Activated CD8-positive, alpha-beta memory T cell treated with anti-CD3 and anti-CD28 coated beads for 1 hour (primary cell): ENCODE measurements at places on chromosomes 3 and 15.

- no peak for DNase-seq
These were observed 14.3 kb downstream of the CA12 start for GRCh38 chr15:63367390-63367789.

GRCh38 chr15:72770673-72771328 is 12.8 kb downstream of the ADPGK start:
- no peak for DNase-seq

GRCh38 chr15:57333487-57333886 is 42.8 kb upstream of the CGNL1 start:
- DNase-seq = no peak

DNA sequence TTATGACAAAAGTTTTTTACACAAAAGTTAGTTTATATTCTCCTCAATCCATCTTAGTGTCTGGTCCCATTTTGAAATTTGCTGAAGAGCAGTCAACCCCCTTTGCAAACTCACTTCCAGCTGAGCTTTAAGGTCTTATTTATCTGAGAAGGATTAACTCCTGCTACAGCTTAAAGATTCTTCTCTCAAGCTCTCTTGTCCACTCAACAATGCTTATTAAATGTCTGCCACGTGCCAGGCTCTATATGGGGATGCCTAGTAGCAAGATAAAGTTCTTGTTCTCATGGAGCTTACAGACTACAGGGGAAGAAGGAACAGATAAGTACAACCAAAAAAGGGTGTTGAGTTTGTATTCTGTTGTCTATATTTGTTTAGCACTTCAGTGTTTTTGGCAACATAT is 18.7 kb downstream of the TMPRSS7 start:
- no peak for DNase-seq

DNA sequence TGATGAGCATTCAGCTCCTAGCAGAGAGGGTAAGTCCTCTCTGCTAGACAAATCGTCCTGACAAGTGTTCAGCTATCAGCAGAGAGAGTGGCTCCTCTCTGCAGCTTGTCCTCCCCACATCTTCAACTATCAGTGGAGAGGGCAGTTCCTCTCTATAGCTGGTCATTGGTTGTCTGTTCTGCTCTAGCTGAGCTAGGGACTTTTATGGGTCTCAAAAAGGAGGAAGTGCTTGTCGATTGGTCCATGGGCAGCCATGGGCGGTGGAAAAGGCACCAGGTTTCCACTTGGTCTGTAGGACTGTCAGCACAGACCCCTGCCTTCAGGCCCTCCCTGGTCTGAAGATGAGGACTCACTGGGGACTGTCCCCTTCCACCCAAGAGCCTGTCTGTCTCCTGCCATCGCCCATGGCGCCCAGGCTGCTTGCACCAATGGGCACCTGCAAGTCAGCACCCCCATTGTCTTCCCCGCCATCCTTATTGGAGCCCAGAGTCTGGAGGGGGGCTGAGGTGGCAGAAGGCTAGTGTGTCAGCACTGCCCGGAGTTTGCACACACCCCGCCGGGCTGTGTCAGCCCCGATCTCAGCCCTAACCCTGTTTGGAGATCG is 264.7 kb downstream of the ZBBX start:
- no peak for DNase-seq

DNA sequence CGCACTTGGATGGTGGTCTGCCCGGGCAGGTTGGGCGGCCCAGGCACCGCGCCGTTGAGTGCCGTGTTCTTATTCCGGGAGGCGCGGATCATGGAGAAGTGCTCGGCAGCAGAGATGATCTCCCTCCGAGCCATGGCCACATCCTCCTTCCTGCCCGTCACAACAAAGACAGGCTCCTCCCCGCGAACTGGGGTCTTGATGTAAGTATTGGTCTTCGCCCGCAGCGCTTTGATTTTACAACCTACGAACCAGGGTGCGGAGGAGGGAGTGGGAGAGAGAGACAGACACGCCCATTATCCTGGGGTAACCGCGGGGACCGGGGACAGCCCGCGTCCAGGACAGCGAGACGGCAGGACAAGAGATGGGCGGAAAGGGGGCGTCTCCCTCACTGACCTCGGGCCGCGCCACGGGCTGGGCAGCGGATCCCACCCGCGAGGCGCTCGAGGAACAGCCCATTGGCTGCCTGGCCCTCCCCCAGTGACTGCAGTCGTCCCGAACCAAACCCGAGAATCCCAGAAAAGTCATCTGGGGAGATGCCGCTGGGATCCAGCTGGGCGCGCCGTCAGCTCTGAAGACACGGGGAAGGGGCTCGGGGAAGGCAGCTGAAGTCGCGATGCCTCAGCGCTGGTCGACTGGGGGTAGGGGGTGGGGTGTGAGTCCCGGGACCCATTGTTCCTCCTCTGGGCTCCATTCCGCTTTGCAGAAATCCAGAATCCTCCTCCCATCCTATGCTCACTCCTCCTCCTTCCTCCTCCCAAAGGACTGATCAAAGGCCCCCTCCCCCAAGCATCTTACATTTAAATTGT is 1.2 kb downstream of the MEX3B start:
- no peak for DNase-seq

GRCh38 chr3:21377071-21377769 is 373.8 kb downstream of the ZNF385D start:
- DNase-seq = no peak

- DNase-seq = no peak
These were observed 14.8 kb downstream of the HRH1 start for GRCh38 chr3:11168881-11169805.

GRCh38 chr3:152227027-152227426 is 41.7 kb upstream of the MBNL1 start:
- no peak for DNase-seq

GRCh38 chr3:138862531-138862923 is 27.8 kb upstream of the PIK3CB start:
- no peak for DNase-seq

DNA sequence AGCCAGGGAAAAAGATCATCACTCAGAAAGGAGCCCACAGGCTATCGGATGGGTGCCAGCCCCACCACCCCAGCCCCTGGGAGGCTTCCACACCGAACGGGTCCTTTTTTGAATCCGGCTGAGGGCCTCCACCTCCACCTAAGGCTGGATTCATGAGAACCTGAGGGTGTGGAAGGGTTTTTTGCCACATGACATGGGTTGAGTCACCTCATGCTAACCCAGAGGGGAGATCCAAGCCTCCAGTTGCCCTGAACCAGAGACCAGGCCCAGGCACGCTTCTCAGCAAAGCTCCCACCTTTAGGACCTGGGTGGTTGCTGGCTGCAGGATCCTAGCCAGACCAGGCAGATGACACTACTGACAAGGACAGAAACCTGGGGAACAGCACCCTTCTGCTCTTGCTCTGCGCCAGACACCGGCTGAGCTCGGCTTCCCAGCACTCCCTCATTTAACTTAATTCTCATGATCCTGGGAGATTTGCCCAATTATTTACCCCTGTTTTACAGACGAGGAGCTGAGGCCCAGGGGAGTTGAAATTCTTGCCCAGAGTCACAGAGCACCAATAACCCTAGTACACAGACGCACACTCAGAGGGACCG is 25.6 kb downstream of the DUSP7 start:
- no peak for DNase-seq

DNA sequence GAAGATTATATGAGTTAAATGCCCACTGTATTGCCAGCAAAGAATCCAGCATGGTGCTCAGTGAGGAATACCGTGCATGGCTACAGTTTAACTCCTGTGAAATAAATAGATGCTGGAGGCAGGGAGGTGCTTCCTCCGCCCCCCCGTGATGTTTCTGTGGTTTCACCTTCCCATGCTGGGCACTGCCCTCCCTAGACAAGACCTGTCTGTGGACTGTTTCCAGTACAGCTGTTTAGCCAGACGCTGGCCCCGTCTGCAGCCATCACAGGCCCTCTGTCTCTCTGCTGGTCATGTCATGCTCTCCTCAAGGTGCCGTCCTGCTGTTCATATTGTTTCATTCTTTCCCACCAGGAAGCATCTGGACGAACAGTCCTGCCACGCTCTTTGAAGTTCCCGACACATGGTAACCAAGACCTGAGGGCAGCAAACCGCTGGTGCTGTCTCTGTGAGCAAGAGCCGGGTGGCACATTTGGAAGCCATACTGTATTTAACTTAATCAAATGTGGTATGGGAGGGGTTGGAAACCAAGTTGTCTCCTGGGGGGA is 31.4 kb downstream of the GOLGA8S start:
- no peak for DNase-seq

GRCh38 chr3:48432411-48433371 is 2.8 kb upstream of the PLXNB1 start:
- no peak for DNase-seq

DNA sequence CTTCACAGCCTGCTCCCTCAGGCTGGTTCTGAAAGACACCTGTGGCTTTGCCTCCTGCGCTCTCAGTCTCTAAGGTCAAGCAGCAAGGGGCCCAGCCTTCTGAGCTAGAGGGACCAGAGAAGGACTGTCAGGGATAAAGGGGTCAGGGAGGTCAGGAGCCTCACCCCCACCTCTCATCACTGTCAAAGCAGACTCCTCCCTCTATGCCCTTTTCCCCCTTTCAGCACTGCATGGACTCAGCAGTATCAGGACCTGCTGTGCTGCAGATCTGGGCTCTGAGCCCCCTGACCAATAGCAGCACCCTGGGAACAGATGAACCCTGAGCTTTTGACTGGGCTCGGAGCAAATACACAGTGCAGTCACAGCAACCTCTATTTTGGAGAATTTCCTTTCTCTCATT is 3.2 kb upstream of the BMF start:
- DNase-seq = no peak

- no peak for DNase-seq
These were observed 79.6 kb downstream of the IGF2BP2 start for GRCh38 chr3:185744997-185745843.

- no peak for DNase-seq
These were observed 29.4 kb upstream of the ACAD9 start for GRCh38 chr3:128849911-128850455.

DNA sequence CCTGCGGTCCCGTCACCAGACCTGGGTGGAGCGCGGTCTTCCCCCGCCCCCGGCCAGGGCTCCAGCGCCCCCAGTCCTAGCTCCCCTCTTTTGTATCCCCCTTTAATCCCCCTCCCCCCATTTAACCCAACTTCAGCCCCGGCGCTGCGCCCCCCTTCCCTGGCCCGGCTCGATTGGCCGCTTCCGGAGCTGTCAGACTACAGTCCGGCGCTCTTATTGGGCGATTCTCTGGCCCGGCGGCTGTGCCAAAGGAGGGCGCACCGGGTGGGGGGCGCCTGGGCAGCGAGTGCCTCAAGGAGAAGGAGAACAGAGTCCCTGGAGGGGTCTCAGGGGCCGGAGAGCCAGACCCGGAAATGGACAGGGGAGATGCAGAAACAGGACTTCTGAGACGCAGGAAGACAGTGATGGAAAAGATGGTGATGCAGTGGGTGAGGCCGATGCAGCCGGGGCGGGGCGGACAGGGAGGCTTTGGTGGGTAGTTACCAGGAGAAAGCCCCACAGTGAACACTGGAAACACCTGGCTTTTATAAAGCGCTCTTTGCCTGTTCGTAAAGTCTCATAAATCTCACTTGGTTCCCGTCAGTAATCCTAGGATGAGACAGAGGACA is 1.2 kb upstream of the ADCY5 start:
- no peak for DNase-seq

- no peak for DNase-seq
These were observed 47.9 kb downstream of the RGMA start for GRCh38 chr15:93041159-93041547.

GRCh38 chr15:39588531-39589192 is 7.8 kb downstream of the THBS1 start:
- no peak for DNase-seq
